ENCODE measurements at places on chromosomes 5 and 9.
A peak's percentile ranks its signal among the peaks of the same experiment; 100 is the strongest.

- peak; percentile 48 for DNase-seq
These were observed 69.0 kb downstream of the TSPAN17 start for GRCh38 chr5:176716320-176716719.

DNA sequence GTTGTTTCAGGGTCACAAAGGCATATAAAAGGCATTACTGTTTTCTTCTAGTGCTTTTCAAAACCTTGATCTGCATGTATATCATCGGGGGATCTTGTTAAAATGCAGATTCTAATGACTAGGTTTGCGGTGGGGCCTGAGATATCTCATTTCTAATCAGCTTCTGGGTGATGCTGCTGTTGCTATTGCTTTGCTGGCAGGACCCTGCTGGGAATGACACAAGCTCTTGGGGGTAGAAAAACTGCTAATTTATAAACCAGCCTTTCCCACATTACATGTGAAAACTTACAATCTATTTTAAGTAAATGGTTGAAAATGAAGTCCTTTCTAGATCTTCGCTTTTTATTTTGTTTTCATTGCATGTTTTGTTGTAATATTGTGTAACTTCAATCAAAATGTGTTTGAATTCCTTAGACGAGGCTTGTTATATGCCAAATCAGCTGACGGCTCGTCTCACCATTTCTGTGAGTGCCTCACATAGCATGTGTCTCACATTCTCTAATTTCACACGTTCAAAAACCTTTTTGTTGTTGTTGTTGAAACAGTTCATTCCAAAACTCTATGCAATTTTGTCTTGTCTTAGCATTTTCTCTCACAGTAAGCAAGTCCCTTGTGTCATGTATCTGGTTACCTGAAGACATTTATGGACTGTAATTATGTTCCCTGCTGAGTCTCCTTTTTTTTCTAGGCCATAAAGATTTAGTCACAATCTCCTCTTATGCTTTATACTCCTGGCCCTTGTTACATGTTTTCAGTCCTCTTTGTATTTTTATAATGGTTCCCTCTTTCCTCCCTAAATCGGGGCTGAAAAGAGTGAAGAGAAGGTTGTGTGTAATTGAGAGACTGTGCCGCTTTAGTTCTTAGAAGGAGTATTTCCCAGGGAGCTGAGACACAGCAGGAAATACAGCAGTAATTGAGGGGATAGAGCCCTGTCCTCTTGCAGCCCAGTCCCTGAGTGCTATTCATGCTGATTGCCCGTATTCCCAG lies 521.0 kb upstream of the SEMA6A start:
- no peak for DNase-seq

DNA sequence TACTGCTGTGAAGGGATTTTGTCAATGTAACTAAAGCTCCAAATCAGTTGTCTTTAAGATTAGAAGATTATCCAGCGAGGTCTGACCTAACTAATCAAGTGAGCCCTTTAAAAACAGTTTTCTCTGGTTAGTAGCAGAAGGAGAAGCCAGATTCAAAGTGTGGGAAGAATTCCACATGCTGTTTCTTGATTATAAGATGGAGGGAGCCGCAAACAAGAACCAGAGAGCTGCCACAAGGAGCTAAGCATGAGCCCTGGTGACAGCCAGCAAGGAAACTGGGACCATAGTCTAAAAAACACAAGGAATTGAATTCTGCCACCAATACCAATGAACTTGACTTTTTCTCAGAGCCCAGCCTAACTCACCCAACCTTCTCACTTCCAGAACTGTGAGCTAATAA lies 37.0 kb upstream of the OR2S2 start:
- no peak for DNase-seq

DNA sequence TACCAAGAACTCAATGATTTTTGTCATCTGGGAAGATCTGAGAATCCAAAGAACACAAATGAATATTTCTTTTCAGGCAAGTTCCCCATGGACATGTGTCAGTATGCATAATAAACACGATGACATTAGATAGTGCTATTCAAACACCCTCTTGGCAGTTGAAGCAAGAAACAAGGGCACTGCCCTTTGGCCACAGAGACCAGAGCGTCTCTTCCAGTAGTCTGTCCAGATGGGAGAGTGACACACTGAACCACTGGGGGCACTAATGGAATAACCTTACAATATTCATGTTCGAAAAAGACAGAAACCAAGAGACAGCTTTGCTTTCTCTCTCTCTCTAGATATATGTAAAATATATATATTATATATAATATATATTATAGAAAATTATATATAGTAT lies 301.9 kb downstream of the CTNND2 start:
- no peak for DNase-seq

GRCh38 chr9:136160381-136160841 lies 41.7 kb upstream of the TMEM250 start:
- DNase-seq: no peak

DNA sequence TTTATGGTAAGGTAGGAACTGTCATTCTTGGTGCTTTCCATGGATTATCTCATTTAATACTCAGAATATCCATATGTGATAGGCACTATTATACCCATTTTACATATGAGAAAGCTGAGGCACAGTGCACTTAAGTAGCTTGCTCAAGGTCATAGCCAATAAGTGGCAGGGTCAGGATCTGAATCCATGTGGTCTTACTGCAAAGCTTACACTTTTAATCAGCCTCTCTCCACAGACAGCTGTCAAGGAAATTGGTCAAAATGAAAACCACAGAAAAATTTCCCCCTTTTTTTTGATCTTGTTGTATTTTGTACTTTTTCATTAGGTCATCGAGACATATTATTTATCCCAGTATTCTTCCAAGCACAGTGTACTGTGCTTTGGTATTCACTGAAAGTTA lies 78.5 kb downstream of the ERCC6L2 start:
- no peak for DNase-seq

DNA sequence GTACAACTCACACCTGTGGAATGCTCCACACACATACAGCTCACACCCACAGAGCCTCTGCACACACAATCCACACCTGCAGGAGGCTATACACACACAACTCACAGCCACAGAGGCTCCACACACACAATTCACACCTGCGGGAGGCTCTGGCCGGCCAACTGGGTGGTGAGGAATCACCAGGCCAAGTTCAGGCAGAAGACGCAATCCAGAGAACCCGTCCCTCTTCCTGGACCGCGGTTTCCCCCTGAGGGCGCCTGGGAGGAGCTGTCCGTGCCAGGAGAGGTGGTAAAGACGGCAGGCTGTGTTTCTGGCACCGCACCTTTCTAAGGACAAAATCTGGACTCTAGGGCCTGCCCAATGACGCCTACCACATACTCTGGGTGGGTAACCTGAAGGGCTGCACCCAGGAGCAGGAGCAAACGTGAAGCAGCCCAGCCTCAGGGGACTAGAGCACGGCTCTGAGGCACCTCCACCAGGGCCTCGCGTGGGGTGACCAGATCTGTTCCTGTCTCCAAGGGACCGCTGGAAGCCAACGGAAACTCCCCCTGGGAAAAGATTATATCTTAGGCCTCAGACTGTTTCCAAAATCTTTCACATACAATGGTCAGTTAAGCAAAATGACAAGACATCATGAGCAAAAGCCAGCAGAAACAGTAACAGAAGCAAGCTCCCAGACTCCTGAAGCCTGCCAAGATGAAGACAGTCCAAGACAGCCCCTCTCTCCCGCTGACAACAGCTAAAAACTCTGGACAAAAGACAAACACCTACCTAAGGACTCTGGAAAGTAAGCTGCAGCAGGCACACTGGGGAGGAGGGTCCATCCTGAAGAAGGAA lies 16.9 kb downstream of the CAMSAP1 start:
- DNase-seq: no peak

GRCh38 chr5:57455511-57456455 lies 26.8 kb downstream of the ACTBL2 start:
- no peak for DNase-seq

DNA sequence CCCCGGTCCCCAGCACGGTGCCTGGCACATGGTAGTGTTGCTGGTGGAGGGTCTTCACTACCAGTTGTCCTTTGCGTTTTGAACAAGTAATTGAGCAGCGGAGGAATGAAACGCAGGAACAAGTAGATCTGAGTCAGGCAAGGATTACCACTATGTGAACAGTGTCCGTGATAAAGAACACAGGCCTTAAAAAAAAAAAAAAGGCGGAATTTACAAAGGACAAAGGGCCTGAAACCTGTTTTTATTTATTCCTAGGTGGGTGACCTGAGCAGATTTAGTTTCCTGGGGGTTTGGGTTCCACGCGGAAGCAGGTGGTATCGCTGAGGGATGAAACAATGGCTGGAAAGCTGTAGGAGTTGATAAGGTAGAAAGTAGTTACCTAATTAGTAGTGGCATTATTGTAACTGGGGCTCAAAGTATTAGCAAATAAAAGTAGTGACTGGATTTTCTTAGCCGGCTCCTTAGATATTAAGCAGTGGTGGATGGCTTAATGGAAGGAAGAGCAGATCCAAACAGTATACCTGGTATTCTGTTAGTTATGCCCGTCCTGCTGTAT lies 1.1 kb downstream of the RUSC2 start:
- DNase-seq: no peak

DNA sequence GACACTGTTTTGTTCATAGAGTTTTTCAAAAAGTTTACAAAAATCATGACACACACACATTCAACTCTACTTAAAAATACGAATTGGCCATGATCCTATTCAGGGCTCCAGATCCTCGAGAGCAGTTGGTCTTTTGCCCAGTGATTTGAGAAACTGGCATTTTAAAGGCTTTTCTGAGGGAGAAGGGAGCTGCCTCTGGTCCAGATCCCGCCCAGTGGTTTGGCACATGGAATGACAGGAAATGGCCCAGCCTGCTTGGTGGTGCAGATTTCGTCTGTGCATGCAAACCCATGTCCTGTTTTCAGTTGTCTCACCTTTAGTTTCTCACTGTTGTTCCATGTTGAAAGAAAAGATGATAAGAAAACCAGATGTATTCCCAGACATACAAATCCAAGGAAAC lies 3.6 kb downstream of the CAMK4 start:
- no peak for DNase-seq

DNA sequence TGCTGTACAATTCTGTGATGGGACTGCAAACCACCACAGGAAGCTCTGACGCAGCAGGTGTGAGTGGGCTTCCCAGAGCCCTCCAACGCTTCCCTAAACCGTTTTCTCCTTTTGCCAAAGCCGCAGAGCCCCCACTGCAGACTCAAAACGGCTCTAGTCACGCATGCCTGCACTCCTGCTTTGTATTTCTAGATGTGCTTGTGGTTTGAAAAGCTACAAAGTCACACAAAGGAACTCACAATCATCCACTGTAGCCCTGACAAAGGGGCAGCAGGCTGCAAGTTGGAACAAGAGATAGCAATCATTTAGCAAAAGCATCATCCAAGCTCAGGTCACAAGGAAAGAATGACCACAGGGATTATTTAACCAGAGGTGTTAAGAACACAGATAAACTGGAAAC lies 79.3 kb downstream of the PTPN3 start:
- no peak for DNase-seq

DNA sequence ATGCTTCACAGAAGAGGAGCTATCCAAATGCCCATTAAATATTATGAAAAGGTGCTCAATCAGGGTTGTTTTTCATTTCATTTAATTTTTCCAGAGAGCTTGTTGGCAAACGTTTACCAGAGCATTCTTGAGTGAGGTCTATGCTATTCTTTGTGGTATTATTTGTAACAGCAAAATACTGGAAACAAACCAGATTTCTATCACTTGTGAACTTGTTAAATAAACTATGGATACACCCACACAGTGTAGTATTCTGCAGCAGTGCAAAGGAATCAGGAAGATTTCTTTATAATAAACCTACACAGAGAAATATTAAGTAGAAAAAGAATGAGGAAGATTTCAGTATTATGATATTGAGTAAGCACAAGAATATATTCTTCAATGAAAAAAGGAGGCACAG lies 15.0 kb upstream of the SLC1A1 start:
- no peak for DNase-seq

- no peak for DNase-seq
These were observed 303.7 kb upstream of the SLC24A2 start for GRCh38 chr9:20092561-20092960.

GRCh38 chr5:69364414-69364813 lies 4.9 kb downstream of the AK6 start:
- DNase-seq: no peak

DNA sequence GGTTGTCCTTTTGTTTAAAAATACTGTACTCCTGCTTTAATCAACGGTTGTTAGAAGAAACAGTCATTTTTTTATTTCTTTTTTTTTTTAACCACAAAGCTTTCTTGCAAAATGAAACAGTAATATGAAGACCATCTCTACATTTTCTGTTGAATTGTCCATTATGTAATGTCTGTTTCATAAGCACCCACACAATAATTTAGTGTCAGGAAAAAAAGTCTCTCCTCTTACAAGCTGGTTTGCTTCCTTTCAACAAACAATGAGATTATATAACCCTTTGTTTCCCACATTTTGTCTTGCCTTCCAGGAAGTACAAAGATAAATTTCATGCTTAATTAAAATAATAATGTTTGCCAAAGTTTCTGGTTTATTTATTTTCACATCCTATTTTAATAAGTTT lies 16.7 kb downstream of the CTNNAL1 start:
- DNase-seq: no peak

DNA sequence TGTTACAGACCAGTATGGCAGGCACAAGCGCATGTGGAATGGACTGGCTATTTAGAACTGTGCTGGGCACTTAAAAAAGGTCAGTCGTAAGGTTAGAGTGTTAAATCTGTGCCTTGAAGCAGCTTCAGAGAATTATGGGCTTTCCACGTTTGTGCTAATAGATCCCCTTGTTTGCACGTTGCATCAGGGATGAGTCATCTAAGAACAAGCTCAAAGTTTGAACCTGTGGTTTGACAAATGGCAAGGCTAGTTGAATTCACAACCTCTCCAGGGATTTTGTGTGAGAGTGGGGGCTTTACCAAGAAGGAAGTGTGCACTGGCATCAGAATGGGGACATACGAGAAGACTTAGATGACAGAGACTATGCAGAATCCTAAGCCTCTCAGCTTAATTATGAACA lies 249.6 kb downstream of the IRX1 start:
- DNase-seq: no peak

- no peak for DNase-seq
These were observed 444 bp upstream of the CPLX2 start for GRCh38 chr5:175870820-175871447.

- DNase-seq: no peak
These were observed 38.7 kb upstream of the PTGS1 start for GRCh38 chr9:122332083-122332482.

Data from HS-5 (cell line).